ENCODE measurements at places on chromosomes 3 and 15.

GRCh38 chr3:62159709-62160092, 213.6 kb downstream of the FEZF2 start:
- no peak for DNase-seq

- no peak for DNase-seq
These were observed 146.1 kb upstream of the SLC24A5 start for GRCh38 chr15:47974724-47975123.

- DNase-seq: no peak
These were observed 226.2 kb upstream of the TP63 start for GRCh38 chr3:189404797-189405484.

GRCh38 chr3:44339181-44340057, 853 bp downstream of the TCAIM start:
- DNase-seq: no peak

DNA sequence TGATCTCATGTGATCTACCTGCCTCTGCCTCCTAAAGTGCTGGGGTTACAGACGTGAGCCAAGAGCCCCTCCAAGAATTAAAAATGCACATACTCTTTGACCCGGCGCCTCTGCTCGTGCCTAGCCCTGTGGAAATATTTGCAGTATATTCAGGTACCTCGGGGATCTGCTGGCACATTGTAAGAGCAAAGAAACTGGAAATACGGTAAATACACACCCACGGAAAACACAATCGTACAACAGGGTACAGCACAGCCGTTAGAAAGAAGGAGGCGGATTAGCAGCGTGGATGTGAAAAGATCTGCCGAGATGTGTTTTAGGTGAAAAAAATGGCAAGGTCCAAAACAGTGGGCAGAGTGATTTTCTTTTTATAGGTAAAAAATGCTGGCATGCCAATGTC, 6.1 kb upstream of the HDAC11 start:
- no peak for DNase-seq

DNA sequence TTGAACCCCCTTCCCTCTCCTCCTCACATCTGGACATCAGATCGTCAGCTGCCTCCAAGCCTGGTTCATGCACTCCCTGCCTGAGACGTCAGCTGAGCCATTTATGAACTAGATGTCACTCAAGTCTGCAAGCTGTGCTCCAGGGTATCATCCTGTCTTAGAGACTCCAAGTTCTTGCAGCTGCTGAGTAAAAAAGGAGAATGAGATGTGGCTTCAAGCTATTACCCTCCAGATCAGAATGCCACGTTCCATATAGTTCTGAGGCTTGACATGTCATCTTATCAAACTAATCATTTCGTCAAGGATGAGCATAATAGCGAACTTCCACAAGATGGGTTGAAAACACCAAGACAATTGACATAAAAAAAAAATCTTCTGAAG, 766.3 kb downstream of the TBL1XR1 start:
- no peak for DNase-seq

DNA sequence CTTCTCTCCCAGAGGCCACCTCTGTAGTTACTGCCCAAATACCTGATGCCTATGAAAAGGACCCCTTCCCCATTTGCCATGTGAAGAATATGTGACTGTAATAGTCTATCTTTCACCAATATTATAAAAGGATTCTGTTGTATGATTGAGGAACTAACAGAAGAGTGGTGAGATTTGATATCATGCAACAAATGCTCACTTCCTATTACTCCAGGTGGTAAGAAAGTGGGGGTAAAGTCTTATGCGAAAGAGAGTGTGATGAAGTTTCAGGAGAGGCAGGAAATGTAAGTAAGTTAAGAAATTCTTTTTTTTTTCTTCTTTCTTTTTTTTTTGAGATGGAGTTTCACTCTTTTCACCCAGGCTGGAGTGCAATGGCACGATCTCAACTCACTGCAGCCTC, 24.4 kb upstream of the RAP2B start:
- DNase-seq: no peak

DNA sequence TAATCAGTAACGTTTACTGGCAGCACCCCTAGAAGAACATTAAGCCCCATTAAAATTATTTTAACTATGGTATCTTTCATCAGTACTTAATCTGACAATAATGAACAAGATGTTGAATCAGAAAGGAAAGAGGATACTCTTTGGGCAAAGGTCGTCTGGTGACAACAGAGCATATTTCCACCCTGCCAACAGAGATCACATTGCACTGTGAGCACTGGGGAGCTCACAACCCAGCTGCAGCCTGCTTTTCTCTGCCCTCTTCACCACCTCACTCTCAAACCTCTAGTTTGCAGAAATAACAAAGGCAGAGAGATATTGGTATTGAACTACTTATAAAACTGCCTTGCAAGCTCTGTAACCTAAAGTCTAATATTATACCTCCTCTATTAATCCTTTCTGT, 130.0 kb downstream of the FBN1 start:
- DNase-seq: no peak

GRCh38 chr3:14602006-14602803, 49.4 kb upstream of the CCDC174 start:
- DNase-seq: no peak

DNA sequence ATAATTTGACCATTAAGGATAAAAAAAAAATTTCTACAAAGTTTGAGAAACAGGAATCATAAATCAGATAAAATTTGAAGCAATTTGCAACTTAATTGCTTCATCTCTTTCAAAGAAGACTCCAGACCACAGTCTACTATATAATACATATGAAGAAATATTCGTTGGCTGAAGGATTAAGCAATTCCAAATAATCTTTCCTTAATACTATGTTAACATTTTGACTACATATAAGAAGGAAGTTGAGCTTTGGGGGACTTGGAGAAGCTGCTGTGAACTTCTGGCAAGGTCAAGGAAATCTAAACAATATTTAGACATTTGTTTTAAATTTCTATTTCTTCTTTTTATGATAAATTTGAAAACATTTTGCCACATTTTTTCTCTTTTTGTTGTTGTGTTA, 13.5 kb upstream of the GABRR3 start:
- no peak for DNase-seq

DNA sequence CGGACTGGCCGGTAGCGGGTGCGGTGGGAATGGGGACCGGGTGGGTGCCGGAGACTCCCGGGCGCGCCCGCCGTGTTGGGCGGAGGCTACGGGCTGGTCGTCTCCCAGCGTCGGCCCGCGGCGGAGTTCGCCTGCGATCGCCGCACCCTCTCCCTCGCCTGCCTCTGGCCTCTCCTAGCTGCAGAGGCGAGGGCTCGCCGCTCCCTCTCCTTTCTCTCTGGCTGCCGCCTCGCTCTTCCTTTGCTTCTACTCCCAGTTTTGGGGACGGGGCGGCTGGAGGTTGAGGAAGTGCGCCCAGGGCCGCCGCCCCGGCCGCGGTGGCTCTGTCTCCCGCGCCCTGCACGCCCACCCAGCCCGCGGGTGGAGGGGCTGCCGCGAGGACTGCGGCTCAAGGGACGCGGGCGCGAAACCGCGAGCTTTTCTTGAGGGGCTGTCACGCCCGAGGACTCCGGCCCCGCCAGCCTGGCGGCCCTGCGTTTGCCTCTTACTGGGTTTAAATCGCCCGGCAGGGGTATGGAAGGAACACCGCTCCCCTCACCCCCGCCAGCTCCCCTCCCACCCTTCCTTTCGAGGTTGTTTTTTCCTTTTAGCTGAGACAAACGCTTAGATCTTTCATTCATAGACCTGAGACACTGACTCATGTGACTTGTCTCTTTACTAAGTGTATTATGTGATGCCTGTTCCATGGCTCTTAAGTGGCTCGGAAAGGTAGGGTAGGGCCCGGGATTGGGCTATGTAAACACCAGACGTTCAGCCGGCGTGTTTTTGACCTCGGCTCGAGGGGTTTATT, 654 bp downstream of the PIK3CA start:
- DNase-seq: peak; percentile 56

GRCh38 chr3:144466114-144466513, 494.5 kb downstream of the DIPK2A start:
- DNase-seq: no peak

DNA sequence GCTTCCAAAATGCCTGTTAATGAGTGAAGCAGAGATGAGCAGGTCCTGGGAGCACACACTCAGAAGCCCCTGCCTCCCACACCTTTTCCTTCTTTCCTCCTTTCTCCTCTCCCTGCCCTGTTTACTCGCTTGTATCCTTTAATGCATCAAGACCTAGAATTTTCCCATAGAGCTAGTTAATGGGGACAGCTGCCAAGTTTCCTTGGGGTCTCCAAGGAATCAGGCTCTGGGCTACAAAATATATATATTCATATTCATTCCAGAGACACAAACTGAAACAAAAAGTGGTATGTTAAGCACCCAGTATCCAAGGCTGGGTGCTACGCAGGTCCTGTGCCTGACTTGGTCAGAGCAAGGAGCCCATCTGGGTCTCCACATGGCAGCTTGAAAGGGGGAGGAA, 235.6 kb downstream of the MYRIP start:
- no peak for DNase-seq

DNA sequence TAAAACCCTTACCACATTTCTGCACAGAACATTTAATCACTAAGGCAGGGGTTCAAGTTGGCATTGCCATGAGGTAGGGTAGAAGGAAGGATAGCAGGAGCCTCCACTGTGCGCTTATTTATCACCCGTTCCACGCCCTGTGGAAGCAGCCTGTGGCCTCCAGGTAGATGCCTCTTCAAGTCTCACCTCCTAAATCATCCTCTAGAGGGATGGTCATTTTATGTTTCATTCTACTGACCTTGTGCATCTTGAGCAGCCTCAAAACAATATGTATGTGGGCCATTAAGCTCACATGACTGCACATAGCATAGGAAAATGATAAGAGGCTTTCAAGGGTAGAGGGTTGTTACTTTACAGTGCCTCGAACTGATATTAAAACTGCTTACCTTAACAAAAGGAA, 546.2 kb downstream of the GRM7 start:
- DNase-seq: no peak

DNA sequence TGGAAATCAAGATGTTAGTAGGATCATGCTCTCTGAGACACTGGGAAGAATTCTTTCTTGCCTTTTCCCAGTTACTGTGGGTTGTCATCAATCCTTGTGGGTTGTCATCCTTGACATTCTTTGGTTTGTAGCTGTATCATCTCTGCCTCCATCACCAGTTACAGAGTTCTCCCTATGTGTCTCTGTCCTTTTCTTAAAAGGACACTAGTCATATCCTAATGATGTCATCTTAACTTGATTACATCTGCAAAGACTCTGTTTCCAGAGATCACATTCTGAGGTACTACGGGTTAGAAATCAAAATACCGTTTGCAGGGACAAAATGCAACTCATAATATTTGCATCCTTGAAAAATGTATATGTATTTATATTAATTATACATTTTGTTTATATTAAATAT, 500.4 kb downstream of the ZBBX start:
- no peak for DNase-seq

GRCh38 chr15:84714372-84714771, 1.6 kb downstream of the SEC11A start:
- no peak for DNase-seq

DNA sequence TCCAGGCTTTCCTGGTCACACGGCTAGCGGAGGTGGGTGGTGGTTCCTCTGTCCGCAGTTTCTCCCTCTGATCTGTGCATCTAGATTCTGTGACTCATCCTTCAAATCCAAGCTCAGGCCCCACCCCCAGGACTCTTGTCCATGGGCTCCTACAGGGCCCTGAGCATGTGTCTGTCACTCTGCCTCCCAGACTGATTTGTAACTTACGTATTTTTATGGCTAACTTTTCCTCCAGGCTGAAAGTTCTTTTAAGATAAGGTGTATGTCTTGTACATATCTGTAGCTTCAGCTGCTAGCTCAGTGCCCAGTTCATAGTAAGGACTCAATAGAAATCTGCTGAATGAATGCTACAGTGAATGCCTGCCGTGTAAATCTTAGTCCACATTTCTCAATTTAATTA, 8.0 kb downstream of the ESYT3 start:
- DNase-seq: no peak

- no peak for DNase-seq
These were observed 86.5 kb upstream of the MYZAP start for GRCh38 chr15:57505056-57505715.

- DNase-seq: no peak
These were observed 51.3 kb downstream of the CYP11A1 start for GRCh38 chr15:74316141-74316540.

- no peak for DNase-seq
These were observed 129.1 kb upstream of the MEF2A start for GRCh38 chr15:99436542-99437314.

GRCh38 chr15:58980351-58980939, 7.0 kb upstream of the RNF111 start:
- no peak for DNase-seq

DNA sequence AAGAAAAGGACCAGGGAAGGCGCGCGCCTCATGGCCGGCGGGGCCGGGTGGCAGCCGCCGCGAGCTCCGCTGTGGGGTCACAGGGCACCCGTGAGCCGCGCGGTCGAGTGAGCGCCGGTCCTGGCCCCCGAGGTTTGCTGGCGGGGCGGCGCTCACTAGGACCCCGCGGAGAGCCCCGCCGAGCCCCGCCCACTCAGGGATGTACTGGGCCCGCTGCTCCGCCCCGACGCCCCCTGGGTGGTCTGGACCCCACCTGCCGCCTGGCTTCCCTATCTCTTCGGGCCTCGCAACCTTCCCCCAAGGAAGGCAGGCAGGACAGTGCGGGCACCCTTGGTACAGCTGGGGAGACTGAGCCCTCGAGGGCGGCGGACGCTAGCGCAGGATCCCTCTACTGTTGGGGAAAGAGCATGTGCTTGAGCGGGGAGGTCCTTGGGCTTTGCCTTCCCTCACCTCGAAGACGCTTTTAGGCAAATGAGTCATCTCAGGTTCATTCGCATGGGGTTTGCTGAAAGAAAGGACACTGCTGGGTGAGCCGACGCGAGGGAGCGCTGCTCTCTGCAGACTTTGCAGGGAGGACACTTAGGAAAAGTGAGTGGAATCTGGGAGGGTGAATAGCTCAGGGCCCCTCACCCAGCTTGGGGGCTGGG, at the start of gene CHRNB4:
Gene CHRNB4 (minus strand): TSS at position 109 of the 647 bp plus-strand sequence. CDS start 77 bp downstream, at position 32.
- no peak for DNase-seq

DNA sequence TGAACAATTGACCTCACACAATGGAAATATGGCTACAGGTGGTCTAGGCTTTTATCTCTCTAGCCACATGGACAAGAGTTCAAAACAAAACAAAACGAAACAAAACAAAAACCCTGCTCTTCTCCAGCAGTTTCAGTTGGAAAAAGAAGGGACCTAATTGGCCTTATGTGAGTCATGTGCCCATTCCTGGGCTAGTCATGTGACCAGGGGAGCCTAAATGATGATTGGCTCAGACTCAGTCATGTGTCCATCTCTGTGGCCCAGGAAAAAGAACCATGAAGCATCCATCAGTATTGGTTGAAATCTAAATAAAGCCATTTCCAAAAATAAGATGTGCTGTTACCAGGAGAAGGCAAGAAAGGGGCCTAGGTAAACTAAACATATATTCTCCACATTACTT, 96.8 kb downstream of the ANXA2 start:
- no peak for DNase-seq

- DNase-seq: no peak
These were observed 42.8 kb upstream of the RPL35A start for GRCh38 chr3:197907196-197907595.

DNA sequence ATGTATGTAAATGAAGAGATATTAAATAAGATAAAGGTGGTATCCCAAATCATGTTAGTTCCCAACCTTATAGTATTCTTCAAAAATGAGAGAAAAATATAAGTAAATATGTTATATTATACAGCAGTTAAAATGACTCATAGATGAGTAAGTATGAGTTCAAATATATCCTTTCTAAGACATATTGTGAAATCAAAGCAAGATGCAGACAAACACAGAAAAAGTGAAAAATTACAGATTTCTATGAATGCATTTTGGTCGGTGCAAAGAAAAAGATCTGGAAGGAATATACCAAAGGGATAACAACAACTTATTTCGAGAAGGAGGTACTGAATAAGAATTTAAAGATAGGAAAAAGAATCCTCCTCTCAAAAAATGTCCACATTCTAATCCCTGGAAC, 181.2 kb upstream of the TTC14 start:
- DNase-seq: no peak
